ENCODE measurements at places on chromosomes 13 and 19.

DNA sequence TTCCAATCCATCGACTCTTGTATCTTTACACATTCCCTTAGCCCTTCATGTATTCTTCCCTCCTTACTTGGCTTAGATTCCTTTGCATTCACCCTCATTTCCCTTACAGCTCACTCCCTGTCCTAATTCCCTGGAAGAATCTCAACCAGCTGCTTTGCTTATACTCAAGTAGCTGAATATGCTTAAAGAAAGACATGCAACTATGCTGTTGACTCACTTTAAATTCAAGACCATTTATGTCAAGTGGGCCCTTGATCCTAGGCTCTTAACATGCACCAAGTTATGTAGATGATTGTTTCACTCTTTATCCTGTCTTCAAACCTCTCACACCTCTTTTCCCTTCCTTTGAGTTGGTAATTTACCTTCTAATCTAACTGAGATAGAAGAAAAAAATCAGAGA lies 7.4 kb downstream of the CCDC122 start:
- DNase-seq: no peak

DNA sequence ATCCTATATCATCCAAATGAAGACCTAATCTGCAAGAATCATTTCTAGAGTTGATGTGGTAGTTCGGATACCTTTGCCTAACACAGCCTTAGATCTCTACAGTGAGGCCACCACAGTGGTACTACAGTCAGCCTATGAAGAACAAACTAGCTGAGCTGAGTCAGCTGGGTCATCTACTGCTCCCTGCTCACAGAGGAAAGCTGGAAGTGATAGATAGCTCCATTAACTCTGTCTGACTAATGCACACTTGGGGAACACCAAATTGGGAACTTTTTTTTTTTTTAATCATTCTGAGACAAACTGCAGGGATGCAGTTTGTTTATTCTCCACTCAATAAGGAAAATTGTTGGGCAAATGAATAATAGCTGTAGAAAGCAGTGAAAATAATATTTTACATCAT lies 1160.6 kb downstream of the PCDH9 start:
- DNase-seq: no peak

GRCh38 chr13:46373623-46374022 lies 13.4 kb downstream of the RUBCNL start:
- no peak for DNase-seq

- DNase-seq: no peak
Measured at GRCh38 chr13:39037410-39037879, 444 bp downstream of the PROSER1 start.

DNA sequence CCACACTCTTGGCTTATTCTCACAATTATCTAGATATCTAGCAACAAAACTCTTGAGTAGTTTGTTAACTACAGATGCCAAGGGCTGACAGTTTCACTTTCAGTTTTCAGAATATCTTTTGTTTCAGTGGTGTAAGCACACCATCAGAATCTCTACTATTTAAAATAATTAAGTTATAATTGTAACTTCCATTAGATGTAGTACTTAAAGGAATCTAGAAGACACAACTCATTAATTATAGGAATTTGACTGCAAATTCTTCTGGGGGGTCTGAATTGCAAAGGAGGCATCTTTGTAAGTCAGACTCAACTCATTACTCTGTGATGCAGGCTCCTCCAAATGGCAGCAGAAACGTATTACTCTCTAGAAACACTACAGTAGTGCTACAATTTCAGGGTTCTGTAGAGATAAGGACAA lies 44.9 kb upstream of the USPL1 start:
- DNase-seq: peak; percentile 39

DNA sequence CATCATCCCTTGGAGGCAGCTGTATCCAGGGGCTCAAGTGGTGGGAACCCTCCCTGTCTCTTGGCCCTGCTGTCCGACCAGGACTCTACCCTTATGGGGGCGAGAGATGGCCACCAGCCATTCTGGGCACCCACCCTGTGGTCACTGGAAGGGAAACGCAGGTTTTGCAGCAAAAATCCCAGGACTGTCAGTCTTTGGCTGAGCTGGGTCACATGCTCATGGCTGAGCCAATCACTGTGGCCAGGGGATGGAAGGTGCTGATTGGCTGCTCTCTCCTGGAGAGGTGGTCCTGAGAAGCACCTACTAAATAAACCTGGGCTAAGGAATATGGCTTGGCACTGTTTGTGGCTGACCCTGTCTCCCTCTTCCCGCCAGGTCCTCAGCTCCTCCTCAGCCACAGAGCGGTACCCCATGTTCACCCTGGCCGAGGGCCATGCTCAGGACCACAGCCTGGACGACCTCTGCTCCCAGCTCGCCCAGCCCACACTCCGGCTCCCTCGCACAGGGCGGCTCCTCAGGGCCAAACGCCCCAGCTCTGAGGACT lies 8.9 kb downstream of the ATG4D start:
- DNase-seq: no peak
